G401 (cell line): ENCODE measurements at places on chromosomes 13 and 19. TPM values are rescaled to one million over a fixed set of nuclear protein-coding genes. Genes with fewer than 3 reads are reported as not detected.

The CYP4F11 gene
- 0.75 and 0.80 TPM in 2 replicates for total RNA-seq

The GFY gene
- total RNA-seq: 0.55 and 1.3 TPM in 2 replicates

The LHB gene
- not detected in 2 replicates for total RNA-seq

The ASF1B gene
- total RNA-seq: 108 and 120 TPM in 2 replicates

The TGFBR3L gene
- not detected in 2 replicates for total RNA-seq

The ZNF471 gene
- total RNA-seq: 1.2 and 1.5 TPM in 2 replicates

The ZNF582 gene
- total RNA-seq: 0.43 and 1.8 TPM in 2 replicates

The KLK15 gene
- total RNA-seq: not detected in 2 replicates

The GPR4 gene
- 0.14 TPM in 1 of 2 replicates, not detected in the other for total RNA-seq
